ENCODE measurements at places on chromosomes 2 and 18.

- no peak for DNase-seq
These were observed 5.6 kb downstream of the SNED1 start for GRCh38 chr2:241003830-241004564.

GRCh38 chr18:66393463-66393862 is 210.4 kb downstream of the CDH19 start:
- DNase-seq, result no peak

DNA sequence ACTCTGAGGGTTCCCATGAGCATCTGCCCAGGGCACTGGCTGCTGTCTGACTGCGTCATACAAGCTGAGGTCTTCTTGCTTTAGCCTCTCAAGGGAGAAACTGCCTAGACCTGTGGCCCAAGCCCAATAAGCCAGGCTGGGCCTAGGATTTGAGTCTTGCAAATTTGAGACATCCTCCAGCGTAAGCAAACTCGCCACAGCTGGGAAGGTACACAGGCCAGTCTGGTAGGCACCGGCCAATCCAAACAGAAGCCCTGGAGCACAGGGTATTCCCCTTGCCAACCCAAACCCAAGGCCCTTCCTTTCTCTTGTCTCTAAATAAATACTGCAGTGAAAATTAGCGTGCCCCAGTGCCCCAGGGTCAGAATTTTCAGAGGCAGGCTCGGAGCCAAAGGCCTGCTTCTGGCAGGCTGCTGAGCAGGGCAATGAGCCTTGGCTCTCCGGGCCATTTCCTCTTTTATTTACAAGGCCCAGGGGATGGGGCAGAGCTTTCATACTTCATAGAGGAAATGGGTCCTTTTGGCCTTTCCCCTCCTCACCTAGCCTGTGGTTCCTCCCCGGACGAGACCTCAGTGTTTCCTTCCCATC is 33.3 kb downstream of the POLR1A start:
- no peak for DNase-seq

GRCh38 chr2:169464882-169465281 is 14.4 kb upstream of the BBS5 start:
- no peak for DNase-seq

DNA sequence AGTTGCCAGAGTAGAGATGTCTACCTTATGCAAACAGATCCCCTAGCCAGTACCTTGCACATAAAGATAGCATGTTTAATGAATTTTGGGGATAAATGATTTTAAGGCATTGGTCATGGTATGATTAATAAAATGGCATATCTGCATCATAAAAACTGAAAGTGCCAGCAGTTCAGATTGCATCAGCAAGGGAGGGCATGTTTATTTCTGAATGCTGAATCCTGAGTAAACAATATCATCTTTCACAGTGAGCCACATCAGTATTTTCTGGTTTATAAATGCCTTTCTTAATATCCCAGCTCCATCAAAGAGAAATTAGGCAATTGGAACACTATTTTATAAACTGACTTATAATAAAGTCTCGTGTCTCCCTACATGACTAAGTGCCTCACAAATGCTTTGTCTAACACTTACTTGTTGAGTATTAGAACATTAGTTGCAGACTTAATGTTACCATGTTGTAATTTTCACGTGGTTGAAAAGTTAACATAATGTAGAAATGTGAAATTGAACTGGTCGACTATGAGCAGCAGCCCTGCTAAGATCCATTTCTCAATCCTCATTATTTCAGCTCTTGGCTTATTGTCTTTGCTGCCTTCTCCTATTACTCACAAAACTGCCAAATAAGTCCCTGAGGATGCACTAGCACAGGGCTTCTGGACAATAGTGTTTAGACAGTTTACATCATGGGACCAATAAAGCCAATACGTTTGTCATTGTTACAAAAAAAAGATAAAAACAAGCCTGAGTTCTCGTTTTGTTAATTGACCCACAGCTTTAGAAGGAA is 48.0 kb downstream of the LANCL1 start:
- DNase-seq, result no peak

DNA sequence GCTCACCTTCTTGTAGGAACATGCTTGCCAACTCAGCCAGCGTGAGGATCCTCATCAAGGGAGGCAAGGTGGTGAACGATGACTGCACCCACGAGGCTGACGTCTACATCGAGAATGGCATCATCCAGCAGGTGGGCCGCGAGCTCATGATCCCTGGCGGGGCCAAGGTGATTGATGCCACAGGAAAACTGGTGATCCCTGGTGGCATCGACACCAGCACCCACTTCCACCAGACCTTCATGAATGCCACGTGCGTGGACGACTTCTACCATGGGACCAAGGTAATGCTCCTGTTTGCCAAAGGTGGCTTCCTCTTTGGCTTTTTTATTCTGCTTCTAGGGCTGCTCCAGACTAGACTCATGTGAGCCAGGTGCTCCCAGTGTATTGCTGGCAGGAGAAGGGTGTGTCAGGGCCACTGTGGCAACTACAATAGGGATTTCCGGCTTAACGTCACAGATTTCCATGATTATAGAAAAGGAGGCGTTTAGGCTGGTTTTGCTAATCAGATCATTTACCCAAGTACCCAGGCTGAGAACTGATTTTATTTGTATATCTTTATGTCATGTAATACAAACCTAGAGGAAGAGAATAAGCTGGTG is 50.6 kb downstream of the DPYSL5 start:
- no peak for DNase-seq

GRCh38 chr18:59502274-59503175 is 143.5 kb upstream of the LMAN1 start:
- DNase-seq, result no peak

All from stimulated activated CD8-positive, alpha-beta memory T cell treated with anti-CD3 and anti-CD28 coated beads, Interleukin-4, amount 100 ng/mL, for 1 hour (primary cell).